ENCODE measurements at places on chromosomes 6 and 20.

DNA sequence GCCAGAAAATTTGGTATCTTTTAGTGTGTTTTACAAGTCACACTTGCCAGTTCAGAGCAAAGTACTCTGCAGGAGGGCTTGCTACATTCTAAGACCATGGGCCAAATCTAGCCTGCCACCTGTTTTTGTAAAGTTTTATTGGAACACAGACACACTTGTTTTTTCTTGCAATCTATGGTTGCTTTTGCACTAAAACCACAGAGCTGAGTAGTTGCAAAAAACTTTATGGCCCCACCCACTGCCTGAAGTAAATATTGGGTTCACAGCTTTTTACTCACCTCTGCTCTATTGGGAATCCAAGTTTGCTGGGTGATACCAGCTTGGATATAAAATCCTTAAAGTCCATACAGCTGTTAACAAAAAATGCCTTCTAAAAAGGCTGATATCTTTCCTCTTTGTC, 109.0 kb downstream of the ZFP64 start:
- no peak for DNase-seq

DNA sequence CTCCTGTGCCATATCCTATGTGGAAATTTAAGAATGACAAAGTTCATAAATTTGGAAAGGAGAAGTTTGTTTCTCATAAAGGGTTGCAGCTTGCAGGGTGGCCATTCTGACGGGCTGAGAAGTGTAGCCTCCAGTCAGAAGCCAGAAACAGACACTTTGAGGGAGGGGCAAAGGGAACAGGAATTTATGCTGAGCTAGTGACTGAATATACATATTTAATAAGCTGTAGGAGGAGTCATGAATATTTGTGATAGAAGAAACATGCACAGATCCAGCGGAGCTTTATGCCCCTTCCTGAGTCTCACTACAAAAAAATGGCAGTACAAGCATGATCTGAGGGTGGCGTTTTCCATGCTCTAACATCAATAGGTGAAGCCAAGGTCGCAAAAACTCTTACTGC, 798.3 kb downstream of the KIF16B start:
- DNase-seq = no peak

GRCh38 chr6:100449239-100449691, 15.5 kb downstream of the SIM1 start:
- DNase-seq = no peak

DNA sequence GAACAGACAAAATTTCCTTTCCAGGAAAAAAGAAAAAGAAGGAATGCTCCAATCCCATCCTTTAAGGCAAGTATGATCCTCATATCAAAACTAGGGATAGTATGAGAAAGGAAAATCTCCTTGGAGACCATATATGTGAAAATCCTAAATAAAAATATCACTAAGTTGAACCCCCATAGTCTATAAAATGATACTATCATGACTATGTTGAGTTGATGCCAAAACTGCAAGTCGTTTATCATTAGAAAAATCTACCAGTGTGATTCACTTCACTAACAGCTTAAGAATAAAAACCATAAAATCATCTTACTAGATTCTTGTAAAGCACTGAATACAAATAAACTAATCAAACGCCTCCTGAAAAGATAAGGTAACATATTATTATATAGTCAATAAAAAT, 76.6 kb upstream of the STXBP5 start:
- no peak for DNase-seq
